Activated T-cell treated with anti-CD3 and anti-CD28 coated beads for 4 hours (primary cell): ENCODE measurements at places on chromosomes 3 and 15.

- DNase-seq: no peak
Measured at GRCh38 chr15:43913026-43913780, 86.4 kb downstream of the WDR76 start.

GRCh38 chr3:38143511-38143910, 5.0 kb downstream of the MYD88 start:
- no peak for DNase-seq

DNA sequence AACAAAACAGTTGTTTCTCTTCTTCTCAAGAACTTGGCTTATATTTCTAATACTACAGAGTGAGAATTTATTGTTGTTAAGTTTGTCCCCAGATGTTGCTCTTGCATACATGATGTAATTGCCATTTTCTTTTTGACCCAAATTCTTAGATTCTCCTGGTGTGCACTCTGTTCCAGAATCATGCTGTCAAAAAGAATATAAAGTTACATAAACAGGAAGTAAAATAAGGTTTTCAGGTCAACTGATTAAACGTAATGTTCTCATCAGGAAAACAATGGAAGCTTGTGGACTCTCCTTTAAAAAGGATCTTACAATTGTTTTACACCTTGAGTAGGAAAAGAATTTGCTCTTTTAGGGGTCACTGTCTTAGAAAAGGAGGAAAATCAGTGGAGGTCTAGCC, 121.8 kb downstream of the ADAM10 start:
- no peak for DNase-seq

GRCh38 chr15:55742927-55743728, at the start of gene PRTG:
TSS of gene PRTG (minus strand) at chr15:55743152. CDS start at chr15:55742931, 221 bp downstream.
- no peak for DNase-seq

- no peak for DNase-seq
Measured at GRCh38 chr3:58880182-58880581, 169.6 kb downstream of the CFAP20DC start.

GRCh38 chr3:60912876-60913275, 338.4 kb downstream of the FHIT start:
- DNase-seq: no peak

DNA sequence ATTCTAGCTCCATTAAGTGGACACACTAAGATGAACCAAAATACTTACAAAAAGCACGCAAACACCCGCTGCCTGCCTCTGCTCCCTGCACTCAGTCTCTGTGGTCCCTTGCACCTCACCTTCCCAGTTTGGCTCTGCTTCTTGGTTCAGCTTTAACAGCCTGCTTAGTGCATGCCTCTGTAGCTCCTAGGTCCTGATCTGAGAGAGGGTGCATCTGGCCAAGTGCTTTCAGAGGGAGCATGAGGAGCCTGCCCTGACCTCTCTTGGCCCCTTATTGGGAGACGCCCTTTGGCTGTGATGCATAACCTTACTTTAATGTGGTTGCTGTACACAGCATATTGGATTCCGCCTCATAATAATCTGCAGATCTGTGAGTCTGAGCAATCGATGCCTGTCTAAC, 21.2 kb upstream of the ATP10A start:
- DNase-seq: no peak

GRCh38 chr3:98839846-98840245, 61.6 kb downstream of the DCBLD2 start:
- no peak for DNase-seq

- no peak for DNase-seq
Measured at GRCh38 chr3:116569611-116570010, 124.3 kb upstream of the LSAMP start.

DNA sequence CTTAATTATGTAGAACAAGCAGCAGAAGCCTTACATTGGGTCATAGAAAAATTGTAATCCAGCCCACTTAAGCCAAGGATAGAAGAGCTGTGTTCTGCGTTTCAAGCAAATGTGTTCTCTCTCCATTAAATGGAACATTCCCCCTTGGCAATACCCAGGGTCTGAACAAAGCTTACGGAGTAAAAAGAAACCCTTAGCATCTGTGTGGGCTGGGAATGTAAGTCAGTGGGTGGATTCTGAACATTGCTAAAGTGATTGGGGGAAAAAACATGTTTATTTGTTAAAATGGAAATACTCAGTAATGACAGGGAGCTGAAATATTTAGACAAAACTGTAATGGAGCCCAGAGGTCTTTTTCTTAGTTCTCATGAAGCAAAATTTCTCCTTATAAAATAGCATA, 147.4 kb downstream of the DUT start:
- no peak for DNase-seq

DNA sequence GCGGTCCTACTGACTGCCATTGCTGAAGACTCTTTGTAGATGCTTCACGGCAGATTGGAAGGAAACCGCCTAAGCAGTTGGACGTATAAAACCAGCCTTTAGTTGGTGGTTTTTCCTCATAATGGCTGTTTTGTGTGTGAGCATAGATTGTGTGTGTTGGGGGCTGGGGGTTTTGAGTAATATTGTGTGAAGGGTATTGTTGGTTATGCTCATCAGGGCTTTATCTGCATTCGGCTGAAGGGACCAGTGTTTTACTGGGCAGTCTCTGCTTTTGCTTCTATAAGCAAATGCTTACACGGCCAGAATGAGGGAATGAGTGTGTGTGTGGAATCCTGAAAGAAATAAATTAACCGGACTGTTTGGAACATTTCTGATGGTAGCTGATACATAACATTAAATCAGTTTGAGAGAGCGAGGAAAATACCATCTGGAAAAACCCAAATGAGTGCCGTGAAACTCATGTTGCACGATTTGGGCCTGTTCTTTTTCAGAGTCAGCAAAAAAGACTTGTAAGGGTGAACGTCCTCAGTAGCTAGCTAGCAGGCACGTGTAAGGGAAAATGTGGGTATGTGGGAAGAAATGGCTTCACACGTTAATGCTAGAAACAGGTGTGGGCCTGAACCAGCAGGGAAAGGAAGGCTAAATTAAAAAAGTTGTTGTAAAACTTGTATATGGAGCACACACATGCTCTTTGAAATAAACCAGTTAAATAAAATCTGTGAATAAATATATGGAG, 1.9 kb downstream of the MITF start:
- no peak for DNase-seq

GRCh38 chr3:166837535-166837934, 542.6 kb downstream of the ZBBX start:
- DNase-seq: no peak

- no peak for DNase-seq
Measured at GRCh38 chr15:73318463-73319351, 50.1 kb downstream of the HCN4 start.

- DNase-seq: no peak
Measured at GRCh38 chr3:45895686-45896468, 9.5 kb downstream of the CCR9 start.

DNA sequence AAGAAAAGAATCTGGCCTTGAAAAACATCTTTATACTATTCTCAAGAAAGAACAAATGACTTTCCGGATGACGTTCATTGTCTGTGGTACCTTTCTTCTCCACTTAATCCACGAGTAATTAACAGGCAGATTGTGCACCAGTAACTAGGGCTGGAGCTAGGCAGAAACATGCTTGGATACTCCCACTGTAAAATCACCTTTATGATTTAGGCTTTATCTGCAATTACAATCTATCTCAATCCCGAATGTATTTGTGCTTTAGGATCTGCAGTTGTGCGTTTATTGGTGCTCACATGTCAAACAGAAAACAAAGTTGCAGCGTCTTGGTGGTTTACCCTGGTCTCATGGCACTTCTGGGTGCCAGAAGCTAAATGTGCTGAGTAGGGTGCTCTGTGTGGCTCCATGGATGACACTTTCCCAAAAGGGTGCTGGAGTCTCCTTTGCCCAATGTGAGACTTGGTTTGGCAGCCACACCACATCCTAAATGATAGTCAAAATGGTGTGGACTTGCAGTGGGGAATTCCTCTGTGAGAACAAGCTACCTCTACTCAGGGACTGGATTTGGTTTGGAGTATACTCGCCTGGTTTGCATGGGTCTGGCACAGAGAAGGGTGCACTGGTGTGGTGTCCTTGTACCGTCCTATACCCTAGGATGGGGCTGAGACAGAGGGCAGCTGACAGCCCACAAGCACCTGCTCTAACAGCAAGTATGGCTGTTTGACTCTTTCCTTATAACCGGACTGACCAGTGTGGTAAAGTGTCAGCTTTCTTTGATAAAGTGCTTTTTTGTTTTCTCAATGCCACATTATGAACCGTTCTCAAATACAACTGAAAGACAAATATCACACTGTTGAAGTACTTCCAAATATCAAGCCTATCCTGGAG, 7.7 kb downstream of the SERP1 start:
- DNase-seq: no peak

DNA sequence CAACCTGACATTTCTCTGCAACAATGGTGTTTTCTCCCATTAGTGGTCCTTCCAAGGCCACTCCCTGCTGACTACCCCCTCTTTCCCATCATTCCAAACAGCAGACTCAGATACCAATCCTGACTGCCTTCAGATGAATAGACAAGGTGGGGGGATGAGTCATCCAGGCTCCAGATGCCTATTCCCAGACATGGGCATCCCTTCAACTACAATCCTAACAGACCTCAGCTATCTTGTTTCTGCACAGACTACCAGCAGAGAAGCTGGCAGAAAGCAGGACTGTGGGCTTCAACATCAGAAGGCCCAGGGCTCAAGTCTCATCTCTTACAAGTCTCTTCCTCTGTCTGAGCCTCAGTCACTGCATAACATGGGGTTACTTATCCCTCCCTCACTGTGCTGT, 2.2 kb downstream of the RBP1 start:
- no peak for DNase-seq

GRCh38 chr3:117922039-117922438, 1112.6 kb downstream of the IGSF11 start:
- no peak for DNase-seq

- DNase-seq: no peak
Measured at GRCh38 chr3:97948351-97949109, 23.7 kb downstream of the RIOX2 start.

DNA sequence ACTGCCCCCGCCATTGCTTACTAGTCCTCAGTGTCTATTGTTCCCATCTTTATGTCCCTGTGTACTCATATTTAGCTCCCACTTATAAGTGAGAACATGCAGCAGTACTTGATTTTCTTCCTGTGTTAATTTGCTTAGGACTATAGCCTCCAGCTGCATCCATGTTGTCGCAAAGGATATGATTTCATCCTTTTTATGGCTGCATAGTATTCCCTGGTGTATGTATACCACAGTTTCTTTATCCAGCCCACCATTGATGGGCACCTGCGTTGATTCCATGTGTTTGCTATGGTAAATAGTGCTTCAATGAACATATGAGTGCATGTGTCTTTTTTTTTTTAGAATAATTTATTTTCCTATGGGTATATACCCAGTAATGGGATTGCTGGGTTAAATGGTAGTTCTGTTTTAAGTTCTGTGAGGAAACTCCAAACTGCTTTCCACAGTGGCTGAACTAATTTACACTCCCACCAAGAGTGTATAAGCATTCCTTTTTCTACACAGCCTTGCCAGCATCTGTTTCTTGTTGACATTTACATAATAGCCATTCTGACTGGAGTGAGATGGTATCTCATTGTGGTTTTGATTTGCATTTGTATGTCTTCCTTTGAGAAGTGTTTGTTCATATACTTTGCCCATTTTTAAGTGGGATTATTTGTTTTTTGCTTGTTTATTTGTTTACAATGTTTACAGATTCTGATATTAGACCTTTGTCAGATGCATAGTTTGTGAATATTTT, 53.7 kb downstream of the GALK2 start:
- DNase-seq: no peak
